ENCODE measurements at places on chromosomes 2 and 18.

GRCh38 chr18:72372076-72372475, 172.1 kb downstream of the CBLN2 start:
- DNase-seq, result no peak
- no peaks in the 10 kb centered on the region for H3K36me3 ChIP-seq
- no peaks in the 10 kb centered on the region for H3K27me3 ChIP-seq
- H3K27ac ChIP-seq, result no peak overlapping the region
- H3K4me1 ChIP-seq, result no peaks in the 10 kb centered on the region
- no peak overlapping the region for H3K4me3 ChIP-seq

DNA sequence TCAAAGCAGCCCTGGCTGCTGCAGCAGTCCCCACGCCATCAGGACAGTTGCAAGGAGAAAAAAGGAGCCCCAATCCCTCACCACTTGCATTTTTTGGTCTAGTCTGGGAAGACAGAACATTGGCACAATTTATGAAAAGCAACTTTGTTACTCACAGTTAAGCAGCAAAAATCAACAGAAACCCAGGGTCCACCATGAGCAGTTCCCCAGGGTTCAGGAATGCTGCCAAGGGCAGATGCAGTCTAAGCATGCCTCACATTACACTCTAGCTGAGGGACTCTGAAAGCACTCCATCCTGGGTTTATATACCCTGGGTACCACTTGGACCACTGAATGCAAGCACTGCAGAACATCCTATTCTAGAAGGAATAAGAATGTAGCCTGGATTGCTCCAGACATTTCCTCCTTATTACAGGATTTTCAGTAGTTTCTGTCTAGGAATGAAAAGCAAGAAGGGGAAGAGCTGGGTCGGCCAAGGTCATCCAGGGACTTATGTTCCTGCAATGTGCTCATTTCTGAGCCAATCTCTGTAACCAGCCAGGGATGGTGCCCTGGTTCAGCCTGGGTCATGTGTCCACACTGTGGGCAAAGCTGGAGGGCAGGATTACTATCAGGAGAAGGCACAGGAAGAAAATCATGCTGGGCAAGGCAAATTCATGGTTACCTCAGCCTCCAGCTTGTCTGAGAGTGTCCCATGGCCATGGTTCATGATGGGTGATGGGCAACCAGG, 19.5 kb upstream of the TMEM163 start:
- DNase-seq, result no peak
- no peak overlapping the region for H3K27ac ChIP-seq
- H3K4me3 ChIP-seq, result no peak overlapping the region
- H3K4me1 ChIP-seq, result no peaks in the 10 kb centered on the region
- no peaks in the 10 kb centered on the region for H3K36me3 ChIP-seq
- no peaks in the 10 kb centered on the region for H3K27me3 ChIP-seq

DNA sequence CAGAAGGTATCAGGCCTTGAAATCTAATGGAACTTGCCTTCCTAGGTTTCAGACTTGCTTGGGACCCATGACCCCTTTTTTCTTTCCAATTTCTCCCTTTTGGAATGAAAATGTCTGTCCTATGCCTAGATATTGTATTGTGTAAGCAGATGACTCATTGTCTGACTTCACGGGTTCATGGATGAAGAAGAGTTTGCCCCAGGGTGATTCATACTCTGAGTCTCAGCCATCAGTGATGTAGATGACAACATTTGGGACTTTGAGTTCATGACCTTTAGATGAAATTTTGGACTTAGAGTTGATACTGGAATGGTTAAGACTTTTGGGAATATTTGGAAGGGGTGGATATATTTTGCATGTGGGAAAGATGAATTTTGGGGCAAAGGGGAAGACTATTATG, 11.2 kb upstream of the SCYGR5 start:
- no peaks in the 10 kb centered on the region for H3K36me3 ChIP-seq
- H3K27ac ChIP-seq, result no peak overlapping the region
- no peak overlapping the region for H3K4me3 ChIP-seq
- no peaks in the 10 kb centered on the region for H3K27me3 ChIP-seq
- H3K4me1 ChIP-seq, result peaks cover 4% of the 10 kb centered on the region
- DNase-seq, result peak; percentile 90

- H3K27ac ChIP-seq, result no peak overlapping the region
- H3K27me3 ChIP-seq, result no peaks in the 10 kb centered on the region
- DNase-seq, result no peak
Measured at GRCh38 chr2:195471163-195471562, 185.9 kb upstream of the SLC39A10 start.

DNA sequence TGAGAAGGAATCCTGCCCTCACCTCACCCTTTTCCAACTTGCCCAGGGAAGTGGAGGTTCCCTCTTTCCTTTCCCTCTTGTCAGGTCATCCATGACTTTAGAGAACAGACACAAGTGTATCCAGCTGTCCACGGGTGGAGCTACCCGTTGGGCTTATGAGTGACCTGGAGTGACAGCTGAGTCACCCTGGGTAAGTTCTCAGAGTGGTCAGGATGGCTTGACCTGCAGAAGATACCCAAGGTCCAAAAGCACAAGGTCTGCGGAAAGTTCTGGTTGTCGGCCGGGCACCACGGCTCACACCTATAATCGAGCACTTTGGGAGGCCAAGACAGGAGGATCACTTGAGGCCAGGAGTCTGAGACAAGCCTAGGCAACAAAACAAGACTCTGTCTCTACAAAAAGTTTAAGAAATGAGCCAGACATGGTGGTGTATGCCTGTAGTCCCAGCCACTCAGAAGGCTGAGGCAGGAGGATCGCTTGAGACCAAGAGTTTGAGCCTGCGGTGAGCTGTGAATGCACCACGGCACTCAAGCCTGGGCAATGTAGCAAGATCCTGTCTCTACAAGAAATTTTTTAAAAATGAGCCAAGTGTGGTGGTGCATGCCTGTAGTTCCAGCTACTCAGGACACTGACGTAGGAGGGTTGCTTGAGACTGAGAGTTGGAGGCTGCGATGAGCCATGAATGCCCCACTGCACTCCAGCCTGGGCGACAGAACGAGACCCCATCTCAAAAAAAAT, 14.0 kb upstream of the CNDP1 start:
- DNase-seq, result no peak
- H3K27ac ChIP-seq, result no peak overlapping the region
- no peaks in the 10 kb centered on the region for H3K4me1 ChIP-seq
- no peak overlapping the region for H3K4me3 ChIP-seq

DNA sequence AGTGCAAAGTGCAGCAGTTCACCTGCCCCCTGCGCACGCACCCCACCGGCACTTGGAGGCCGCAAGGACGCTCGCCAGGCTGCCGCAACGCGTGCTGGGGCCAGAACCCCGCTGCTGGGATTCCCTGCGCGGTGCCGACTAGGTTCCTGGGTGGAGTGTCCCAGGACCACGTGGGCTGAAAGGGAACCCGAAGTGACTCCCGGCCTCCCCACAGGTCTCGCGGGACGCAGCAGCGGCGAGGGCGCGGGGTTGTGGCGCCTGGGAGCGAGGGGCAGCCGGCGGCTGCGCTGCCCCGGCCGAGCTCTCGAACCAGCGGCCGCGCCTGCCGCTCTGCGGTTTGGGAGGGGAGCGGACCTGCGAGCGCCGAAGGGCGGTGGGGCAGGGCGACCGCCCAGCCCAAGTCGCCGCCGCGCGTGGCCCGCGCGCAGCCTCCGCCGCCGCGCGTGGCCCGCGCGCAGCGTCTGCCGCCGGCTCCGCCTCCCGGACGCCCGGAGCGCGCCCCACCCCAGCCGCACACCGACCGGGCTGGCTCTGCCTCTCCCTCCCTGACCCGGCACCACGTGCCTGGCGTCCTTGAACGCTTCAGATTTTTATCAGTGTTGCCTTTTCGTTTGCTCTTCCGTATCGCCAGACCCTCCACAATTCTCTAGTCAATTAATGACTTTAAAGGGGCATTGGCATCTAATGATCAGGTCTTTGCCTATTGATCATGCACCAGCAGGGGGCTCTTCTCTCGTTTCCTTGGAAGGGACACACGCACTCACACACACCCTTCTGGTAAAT, at the start of gene FTCDNL1:
FTCDNL1 (minus strand) TSS at position 475 of the 783 bp plus-strand sequence. CDS start 2,230 bp downstream, outside the sequence.
- H3K4me3 ChIP-seq, result peak within 1 kb of the TSS; percentile 67
- H3K4me1 ChIP-seq, result no peaks in the 10 kb centered on the region
- H3K27ac ChIP-seq, result no peak within 1 kb of the TSS

- no peaks in the 10 kb centered on the region for H3K27me3 ChIP-seq
- H3K27ac ChIP-seq, result no peak overlapping the region
- H3K4me3 ChIP-seq, result no peak overlapping the region
- no peaks in the 10 kb centered on the region for H3K36me3 ChIP-seq
- no peak for DNase-seq
- peaks cover 4% of the 10 kb centered on the region for H3K4me1 ChIP-seq
Measured at GRCh38 chr2:73970141-73970803, 14.4 kb upstream of the TET3 start.

GRCh38 chr2:211429256-211429920, 873.0 kb downstream of the CPS1 start:
- no peak for DNase-seq
- H3K4me1 ChIP-seq, result no peaks in the 10 kb centered on the region
- H3K27ac ChIP-seq, result no peak overlapping the region
